ENCODE measurements at places on chromosomes 7 and 10. TPM values are rescaled to one million over a fixed set of nuclear protein-coding genes. Genes with fewer than 3 reads are reported as not detected.

KCND2 gene
- not detected for total RNA-seq

GRCh38 chr7:94623820-94624219, 32.1 kb downstream of the SGCE start:
- DNase-seq, result no peak

CRTAC1 gene
- total RNA-seq, result not detected

DNA sequence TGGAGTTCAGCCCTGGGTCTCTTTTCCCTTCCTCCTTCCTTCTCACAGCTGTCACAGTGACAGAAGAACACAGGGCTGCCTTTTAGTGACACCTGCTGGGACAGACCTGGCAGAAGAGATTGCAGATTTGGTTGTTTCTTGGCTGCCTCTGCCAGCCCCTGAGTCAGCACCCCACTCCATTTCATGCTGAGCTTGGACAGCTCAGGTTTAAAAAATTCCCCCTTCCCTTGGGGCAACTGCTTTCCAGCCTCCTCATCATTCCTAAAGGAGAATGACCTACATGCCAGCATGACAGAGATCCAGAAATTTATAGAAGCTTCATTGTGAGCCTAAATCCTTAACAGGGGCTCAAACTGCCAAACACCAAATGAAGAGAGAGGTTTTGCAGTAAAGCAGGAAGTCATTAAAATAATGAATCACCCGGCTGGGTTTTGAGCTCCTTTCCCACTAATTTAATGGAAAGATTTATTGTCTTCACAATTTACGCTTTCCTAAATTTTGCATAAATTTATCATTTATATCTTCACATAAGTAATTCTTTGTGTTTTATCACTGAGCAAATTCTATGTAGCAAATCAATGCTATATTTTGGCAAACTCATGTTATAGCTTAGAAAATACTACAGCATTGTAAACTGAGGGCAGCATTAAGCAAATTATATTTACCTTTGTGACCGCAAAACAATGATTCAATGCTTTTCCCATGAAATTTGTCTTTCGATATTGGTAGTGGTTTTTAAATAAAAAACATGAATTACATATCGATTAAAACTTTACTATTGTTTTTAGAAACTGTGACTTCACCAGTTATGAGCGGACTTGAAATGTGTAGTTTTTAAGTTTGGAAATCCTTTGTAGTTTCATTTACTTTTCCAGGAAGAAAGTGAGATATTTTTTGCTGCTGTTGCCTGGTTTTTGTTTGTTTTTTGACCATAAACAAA, 399.5 kb upstream of the ANKRD30A start:
- peak; percentile 91 for DNase-seq

- DNase-seq, result no peak
These were observed 493.3 kb upstream of the PODXL start for GRCh38 chr7:132049462-132050304.

PARG gene
- total RNA-seq, result 19.3 TPM

- peak; percentile 70 for DNase-seq
These were observed 82.7 kb downstream of the ARHGAP22 start for GRCh38 chr10:48522011-48522765.

DNA sequence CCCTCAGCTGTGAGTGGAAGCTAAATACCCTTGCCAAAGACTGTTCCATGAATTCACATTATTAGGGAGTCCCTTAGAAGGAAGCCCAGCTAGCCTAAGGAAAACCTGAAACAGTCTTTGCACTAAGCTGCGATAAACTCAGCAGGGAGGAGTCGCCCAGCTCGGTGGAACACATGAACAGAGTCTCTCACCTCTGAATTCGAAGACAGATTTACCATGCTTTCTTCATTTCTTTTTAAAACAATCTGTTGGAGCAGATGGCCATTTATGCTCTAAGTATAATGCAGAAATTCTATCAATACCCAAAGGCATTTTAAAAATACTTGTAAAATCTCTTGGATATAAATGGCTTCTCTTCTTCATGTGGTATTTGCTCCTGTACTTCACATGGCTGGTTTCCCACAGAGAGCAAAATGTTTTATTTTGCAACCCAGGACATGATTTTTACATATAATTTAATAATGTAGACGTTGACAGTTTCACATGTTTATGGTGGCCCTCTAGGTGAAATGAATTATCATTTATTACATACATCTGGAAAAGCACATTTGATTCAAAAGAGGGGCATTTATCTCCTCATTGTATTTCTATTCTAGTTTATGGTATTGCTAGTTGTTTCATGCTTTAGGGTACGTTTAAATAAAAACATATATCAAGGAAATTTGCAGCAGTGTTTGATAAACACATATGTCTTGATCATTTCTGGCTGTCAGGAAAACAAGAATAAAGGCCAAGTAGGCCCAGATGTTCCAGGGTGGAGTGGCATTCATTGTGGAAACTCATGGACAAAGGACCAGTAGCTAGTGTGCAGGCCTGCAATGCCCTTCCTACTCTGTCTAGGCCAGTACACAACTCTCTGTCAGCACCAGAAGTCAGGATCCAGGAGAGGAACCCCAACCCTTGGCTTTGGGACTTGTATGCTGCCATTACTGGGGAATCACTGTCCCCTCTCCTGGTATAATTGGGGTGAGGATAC, 52.2 kb downstream of the LRGUK start:
- no peak for DNase-seq

- no peak for DNase-seq
These were observed 1.4 kb downstream of the KCNH2 start for GRCh38 chr7:150976529-150977381.

GRCh38 chr10:94602729-94603515, 57.3 kb downstream of the HELLS start:
- DNase-seq, result no peak
